ENCODE measurements at places on chromosomes 16 and 17.
A peak's percentile ranks its signal among the peaks of the same experiment; 100 is the strongest.

GRCh38 chr16:56620339-56620897 lies 5.2 kb upstream of the MT1E start:
- DNase-seq: no peak

DNA sequence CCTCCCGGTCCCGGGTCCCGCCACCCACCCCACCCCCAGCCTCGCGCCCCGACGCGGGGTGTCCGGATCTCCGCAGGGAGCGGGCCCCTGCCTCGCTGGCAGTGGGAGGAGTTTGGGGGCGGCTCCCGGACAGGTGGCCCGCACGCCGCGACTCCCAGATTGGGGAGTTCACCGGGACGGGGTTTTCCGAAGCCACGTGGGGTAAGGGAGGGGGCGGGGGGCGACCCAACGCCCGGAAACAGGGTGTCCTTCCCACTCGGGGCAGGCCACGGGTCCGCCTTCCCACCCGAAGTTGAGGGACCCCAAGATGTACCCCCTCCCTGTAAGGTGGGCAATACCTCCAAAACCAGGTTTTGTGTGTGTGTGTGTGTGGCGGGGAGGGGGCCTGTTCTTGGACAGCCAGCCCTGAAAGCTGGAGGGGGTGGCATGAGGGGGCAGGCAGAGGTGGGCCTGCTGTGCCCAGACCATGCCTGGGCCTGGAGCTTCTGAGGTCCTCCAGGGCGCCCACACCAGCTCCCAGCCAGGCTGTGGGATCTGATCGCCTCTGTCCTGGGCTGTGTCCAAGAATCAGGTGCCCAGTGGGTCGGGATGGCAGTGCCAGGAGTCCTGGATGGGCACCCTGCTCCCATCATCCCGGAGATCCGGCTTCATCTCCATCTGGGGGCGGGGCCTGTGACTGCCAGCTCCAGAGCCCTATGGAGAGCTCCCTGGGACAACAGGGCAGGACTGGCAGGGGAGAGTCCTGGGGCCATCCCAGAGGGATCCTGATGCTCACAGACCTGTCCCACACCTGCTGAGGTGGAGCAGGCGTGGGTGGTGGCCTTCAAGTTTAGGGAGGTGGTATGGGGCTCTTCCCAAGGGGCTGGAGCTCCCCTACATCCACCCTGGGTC lies 767 bp downstream of the SYNGR2 start:
- DNase-seq: peak; percentile 64

GRCh38 chr17:59277031-59277430 lies 54.4 kb upstream of the YPEL2 start:
- DNase-seq: no peak

GRCh38 chr16:84271866-84272265 lies 22.8 kb upstream of the WFDC1 start:
- no peak for DNase-seq

DNA sequence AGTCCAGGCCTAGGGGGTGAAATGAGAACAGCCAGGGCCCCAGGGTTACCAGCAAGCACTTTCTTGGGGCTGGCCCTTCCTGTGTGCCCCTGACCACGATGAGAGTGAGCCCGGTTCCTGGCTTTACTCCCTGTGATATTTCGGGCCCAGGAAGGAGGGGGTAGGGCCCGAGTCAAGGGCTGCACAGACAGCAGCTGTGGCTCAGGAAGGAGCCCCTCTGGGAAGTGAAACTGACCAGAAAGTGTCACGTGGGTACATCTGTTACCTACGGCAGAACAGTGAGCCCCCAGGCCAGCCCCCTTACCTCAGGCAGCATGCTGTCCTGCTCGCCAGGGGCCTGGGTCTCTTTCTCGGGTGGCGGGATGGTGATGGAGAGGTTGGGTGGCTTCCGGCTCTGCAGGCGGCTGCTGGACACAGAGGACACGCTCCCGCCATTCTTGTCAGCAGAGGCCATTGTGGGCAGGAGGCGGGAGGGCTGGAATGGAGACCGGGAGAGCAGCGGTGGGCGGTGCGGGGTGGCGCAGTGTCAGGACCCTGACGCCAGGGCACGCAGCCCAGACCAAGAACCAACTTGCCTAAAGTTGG lies 13.8 kb downstream of the AANAT start:
- DNase-seq: peak; percentile 26
